NCI-H524 treated with DMSO at 0.1 percent for 48 hours (cell line): ENCODE measurements at places on chromosomes 6 and 20.

DNA sequence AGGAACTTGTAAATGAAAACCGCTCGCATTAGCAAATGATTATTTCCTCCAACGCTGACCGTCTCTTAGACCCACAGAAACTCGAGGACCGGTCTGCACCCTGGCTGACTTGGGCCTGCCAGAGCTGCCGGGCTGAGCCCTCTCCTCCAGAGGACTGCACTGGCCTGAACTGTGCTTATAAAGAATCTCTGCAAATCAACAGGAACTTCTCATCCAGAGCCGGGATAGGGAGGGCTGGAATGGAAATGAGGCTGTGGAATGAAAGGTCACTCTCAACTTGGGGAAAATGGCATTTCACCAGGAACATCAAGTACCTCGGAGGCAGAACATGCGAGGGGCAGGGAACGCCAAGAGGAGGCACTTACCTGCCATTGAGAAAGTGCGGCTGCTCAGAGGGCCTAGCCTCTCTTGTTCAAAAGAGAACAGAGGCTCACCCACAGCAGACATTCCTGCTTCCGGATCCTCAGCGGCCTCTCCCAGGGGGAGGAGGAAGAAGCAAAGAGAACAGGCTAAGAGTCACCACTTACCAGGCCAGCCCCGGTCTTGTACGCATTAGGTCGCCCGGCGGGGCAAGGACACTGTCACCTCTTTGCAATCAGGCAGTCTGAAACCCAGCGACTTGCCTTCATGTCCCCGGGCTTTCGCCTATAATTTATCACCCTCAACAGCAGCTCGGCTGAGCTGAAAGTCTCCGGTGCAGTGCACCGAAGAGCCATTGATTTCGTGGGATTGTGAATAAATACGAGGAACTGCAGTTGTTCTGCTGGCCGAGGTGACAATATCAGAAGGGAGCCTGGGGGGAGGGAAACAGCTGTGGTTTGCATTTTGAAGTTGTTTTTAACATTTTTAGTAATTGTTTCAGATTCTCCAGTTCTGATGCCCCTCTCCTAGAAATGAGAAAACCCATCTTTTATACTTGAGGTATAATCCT is 37.6 kb downstream of the ZMYND8 start:
- no peak for DNase-seq

DNA sequence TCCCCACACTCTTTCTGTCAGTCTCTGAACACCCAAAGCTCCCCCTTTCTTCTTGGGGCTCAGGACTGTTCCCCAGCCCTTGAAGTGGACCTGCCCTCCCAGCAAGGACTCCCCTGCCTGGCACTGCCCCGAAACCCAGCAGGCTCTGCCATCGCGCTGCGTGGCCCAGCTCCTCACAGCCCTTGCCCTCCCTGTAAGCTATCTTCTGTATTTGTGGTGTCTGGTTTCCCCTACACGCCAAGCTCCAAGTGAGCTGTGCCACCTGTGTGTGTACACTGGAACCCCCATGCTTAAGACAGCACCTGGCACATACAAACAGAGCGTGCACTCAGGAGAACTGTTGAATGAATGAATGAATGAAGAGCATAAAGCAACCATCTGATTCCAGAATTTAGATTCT is 57.7 kb downstream of the TMEM242 start:
- DNase-seq, result no peak

- no peak for DNase-seq
Observed at GRCh38 chr6:125931733-125932450, 24.7 kb upstream of the HINT3 start.

GRCh38 chr6:39339868-39340550 is 17.5 kb upstream of the KCNK16 start:
- peak; percentile 97 for DNase-seq

DNA sequence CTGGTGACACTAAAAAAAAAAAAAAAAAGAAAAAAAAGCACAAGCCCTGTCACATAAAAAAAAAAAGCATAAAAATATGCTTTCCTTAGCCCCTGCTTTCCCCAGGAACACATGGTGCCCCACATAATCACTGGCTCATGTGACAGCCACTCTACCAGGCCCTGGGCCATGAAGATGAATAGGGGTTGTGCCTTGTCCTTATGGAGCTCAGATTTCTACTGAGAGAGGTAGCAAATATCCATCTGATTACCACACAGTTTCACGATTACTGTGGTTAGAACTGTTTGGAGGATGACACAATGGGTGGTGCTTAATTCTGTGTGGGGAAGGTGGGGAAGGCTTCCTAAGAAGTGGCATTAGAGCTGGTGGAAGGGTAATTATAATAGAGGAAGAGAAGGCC is 9.3 kb downstream of the RAET1E start:
- DNase-seq, result no peak
